Type B pancreatic cell (in vitro differentiated cells): ENCODE measurements at places on chromosomes 4 and X.

- no peaks in the 10 kb centered on the region for H3K27me3 ChIP-seq
- no peaks in the 10 kb centered on the region for H3K36me3 ChIP-seq
- peak overlapping the region; percentile 16 for H3K4me3 ChIP-seq
Measured at GRCh38 chr4:23476515-23477090, 413.2 kb downstream of the PPARGC1A start.

GRCh38 chr4:76881375-76881774 is 16.6 kb downstream of the SOWAHB start:
- peaks cover 5% of the 10 kb centered on the region for H3K4me1 ChIP-seq
- DNase-seq: no peak
- H3K27ac ChIP-seq: no peak overlapping the region
- H3K27me3 ChIP-seq: no peaks in the 10 kb centered on the region

DNA sequence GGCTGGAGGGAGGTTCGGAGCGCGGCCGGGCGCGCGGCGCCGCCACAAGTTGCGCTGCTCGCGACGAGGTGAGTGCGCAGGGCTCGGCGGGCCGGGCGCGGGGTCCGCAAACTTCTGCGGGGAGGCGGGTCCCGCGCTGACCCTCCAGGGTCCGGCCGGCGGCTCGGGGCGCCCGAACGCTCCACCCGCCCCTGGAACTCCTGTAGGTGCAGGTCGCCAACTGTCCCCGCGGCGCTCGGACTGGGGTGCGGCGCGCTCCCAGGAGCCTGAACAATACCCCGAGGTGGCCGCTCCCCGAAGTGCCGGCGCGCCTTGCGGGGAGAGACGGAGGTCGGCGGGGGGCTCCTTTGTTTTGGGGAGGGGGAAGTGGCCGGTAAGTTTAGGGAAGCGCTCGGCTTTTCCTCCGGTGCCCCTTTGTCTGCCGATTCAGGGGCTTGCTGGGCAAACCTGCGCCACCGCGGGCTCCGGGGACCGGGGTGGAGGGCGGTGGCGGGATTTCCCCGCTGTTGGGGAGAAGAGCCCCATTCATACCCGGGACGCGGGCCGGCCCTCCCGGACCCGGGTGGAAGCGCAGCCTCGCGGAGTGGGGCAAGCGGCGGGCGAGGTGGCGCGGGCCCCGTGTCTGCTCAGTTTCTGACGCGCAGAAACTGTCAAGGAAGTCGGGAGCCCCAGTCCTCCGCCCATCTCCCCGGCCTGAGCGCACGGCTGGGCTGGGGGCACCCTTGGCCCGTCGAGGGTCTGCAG is 694 bp downstream of the TBL1X start:
- peaks cover 25% of the 10 kb centered on the region for H3K4me1 ChIP-seq
- peaks cover 10% of the 10 kb centered on the region for H3K36me3 ChIP-seq
- H3K27ac ChIP-seq: no peak overlapping the region
- no peak overlapping the region for H3K4me3 ChIP-seq

DNA sequence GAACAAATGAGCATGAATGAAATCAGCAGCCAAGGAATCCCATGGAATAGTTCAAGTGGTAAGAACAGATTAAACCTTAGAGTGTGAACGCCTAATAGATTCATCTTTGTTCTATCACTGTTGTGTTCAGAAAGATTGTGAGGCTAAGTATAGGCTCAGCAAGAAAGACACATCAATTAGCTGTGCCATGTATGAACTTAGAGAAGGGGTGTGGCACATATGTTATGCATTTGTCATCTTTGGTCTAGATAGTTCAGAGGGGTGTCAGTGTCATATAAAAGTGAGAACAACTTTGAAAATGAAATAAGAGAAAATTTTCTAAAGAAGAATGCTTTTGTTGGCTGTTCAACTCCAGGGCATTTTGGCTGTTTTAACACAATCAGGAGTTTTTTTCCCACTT is 9.4 kb downstream of the DAPP1 start:
- H3K36me3 ChIP-seq: peaks cover 4% of the 10 kb centered on the region
- H3K27ac ChIP-seq: peak overlapping the region; percentile 89
- DNase-seq: no peak
- no peaks in the 10 kb centered on the region for H3K4me1 ChIP-seq
- H3K27me3 ChIP-seq: no peaks in the 10 kb centered on the region

- H3K4me1 ChIP-seq: peaks cover 27% of the 10 kb centered on the region
- no peak for DNase-seq
- no peaks in the 10 kb centered on the region for H3K27me3 ChIP-seq
Measured at GRCh38 chrX:109842611-109843010, 109.6 kb upstream of the ACSL4 start.
